ENCODE measurements at places on chromosomes 3 and 15.

DNA sequence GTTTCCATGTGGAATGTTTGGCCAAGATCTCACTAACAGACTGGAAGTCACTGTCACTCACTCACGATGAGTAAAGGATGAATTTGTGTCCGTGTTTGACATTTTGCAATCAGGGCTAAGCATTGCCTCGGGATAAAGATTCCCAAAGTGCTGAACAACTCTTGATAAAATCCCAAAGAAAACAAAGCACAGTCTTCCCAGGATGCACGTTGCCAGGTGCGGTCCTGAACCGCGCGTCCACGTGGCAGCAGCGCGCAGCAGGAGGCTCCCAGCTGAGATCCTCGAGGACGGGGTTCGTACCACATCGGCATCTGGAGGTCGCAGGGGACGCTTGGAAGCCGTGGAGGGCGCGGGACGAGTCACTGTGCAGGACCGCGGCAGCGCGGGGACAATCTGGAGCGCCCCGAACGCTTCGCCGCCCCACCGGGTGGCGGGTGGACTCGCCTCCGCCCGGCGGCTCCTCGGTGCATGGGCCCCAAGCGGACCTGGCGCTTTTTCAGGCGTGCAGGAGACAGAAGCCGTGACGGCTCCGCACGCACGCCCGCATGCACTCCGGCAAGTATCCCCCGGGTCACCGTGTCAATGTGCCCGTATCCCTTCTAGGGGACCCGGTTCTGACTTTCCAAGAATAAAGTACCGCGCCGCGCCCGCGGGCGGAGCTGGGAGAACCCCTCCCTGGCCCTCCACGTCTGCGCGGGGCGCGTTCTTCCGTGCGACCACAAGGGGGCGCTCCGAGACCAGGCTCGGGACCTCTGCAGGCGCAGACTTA is 17.7 kb downstream of the CPN2 start:
- DNase-seq = peak; percentile 85

DNA sequence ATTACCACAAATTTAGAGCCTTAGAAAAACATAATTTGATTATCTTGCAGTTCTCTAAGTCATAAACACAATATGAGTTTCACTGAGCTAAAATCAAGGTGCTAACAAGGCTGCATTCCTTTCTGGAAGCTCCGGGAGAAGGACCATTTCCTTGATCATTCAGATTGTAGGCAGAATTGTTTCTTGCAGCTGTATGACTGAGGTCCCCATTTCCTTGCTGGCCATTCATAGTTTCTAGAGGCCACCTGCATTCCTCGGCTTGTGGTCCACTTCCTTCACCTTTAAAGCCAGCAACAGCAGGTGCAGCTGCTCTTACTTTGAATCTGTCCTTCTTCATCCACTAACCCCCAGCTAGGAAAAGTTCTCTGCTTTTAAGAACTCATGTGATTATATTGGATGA is 58.7 kb downstream of the IFT80 start:
- no peak for DNase-seq

GRCh38 chr3:60886518-60886917 is 364.7 kb downstream of the FHIT start:
- no peak for DNase-seq

DNA sequence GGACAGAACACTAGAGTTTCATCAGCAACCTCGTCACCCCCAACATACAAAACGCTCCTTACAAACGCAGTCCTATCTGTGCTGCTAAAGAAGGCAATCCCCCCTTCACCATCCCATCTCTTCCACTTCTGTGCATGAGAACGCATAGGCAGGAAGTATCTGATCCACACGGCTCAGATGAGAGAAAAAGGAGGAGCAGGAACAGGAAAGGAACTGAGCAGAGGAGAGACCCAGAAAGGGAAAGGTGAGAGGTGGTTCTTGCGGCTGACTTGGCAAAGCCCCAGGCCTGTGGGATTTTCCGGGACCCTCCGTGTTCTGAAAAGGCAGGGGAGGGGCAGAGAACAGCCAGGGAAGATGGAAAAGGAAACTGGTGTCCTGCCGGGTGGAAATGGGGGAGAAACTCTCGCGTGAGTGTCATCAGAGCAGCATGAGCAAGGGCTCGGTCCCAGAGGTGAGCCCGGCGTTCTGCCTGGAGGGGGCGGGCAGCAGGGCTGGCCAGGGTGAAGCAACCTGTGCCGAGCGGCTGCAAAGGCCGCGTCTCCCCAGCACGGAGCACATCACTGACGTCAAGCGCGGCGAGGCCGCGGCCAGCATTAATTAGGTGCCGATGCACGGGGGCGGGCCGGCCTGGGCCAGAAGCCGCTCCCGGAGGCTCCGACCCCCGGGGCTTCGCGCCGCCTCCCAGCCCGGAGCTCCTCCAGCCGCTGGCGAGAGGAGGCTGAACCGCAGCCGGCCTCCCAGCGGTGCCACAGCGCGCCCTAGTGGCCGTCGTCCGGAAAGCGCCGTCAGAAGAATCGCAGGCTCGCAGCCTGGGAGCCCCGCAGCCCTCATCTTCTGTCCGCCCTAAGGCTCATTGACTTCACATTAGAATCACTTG is 35.8 kb downstream of the CPN2 start:
- peak; percentile 90 for DNase-seq

DNA sequence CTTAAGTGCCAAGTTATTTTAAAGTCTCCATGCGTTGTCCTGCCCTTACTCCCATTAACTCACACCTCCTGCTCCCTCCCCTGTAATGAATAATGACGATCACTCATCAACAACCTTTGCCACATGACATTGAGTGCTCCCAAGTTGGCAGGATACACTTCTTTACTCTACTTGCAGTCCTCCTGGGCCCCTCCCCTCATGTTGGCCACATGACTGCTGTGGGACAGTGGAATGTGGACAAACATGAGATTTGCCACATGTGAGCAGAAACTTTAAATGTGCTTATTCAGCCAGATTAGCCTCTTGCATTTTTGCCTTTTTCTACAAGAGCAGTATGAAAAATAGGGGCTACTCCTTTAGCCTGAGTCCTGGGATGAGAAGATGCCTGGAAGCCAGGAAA is 167.9 kb downstream of the DCLK3 start:
- DNase-seq = no peak

DNA sequence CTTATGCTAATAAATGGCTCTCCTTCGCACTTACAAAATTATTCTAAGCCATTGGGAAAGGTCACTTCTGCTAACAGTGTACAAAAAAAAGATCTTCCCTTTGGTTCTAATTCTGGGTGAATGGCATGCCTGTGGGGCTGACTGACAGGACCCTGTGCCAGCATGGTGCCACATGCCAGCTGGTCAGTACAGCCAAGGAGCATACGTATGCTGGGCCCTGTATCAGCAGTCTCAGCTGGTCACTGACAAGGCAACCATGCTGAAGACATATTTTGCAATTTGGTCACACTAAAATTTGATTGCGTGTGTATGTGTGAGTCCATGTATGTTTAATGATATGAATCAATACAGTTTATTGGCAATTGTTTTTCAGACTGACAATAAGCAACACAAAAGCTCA is 246.1 kb downstream of the TBL1XR1 start:
- DNase-seq = no peak
